ENCODE measurements at places on chromosomes 4 and X. TPM values are rescaled to one million over a fixed set of nuclear protein-coding genes. Genes with fewer than 3 reads are reported as not detected.

DNA sequence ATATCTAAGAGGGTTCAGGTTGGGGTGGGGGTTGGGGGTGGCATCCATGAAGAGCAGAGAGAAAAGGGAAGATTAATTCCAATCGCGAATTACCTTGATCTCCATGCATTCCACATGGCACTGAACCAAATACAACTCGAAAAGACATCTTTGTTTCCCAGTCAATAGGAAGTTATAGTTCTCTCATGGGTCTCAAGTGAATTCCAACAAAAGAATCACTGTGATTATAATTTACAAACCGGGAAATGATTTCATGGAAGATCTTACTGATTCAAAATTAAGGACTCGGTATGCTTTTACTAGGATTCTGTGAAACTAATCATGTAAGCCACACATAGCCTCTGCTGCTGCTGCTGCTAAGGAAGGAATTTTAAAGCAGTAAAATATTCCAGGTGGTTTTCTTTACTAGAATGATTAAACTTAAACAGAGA, 26.6 kb upstream of the AMELX start:
- DNase-seq = no peak
- H3K27me3 ChIP-seq = no peaks in the 10 kb centered on the region
- no peak overlapping the region for H3K4me3 ChIP-seq
- H3K36me3 ChIP-seq = no peaks in the 10 kb centered on the region

DNA sequence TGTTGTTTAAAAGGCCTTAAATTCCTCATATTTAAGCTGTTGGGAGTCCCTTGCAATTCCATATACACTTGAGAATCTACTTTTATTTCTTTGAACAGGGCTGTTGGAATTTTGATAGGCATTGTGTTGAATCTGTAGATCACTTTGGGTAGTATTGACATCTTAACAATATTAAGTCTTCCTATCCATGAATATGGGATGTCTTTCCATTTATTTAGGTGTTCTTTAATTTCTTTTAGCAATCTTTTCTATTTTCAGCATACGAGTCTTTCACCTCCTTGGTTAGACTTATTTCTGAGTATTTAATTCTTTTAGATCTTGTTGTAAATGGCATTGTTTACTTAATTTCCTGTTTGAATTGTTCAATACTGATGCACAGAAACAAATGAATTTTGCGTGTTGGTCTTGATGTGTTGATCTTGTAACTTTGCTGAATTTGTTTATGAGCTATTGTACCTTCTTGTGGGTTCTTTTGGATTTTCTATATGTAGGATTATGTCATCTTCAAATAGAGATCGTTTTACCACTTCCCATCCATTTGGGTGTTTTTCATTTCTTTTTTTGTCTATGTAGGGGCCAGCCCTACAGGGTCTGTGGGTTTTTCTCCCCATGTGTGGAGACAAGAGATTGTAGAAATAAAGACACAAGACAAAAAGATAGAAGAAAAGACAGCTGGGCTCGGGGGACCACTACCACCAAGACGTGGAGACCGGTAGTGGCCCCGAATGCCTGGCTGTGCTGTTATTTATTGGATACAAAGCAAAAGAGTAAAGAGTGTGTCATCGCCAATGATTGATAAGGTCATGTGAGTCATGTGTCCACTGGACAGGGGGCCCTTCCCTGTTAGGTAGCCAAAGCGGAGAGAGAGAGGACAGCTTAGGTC, 18.2 kb upstream of the CTBP1 start:
- DNase-seq = no peak
- H3K36me3 ChIP-seq = peaks cover 35% of the 10 kb centered on the region
- H3K4me1 ChIP-seq = peaks cover 27% of the 10 kb centered on the region

DNA sequence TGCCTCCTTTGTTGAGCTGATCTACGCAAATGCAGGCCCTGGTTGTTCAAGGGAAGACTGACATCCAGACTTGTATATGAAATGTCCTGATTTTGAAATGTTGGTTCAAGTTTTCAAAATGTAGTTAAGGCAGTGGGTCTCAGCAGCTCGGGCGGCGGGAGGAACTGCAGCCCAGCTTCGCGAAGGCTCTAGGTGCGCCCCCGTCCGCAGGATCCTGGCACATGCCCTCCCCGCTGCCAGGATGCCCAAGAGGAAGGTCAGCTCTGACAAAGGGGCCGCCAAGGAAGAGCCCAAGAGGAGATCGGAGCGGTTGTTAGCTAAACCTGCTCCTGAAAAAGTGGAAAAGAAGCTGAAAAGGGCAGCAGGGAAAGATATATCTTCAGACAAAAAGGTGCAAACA, 1310.1 kb downstream of the ADGRL3 start:
- H3K27ac ChIP-seq = no peak overlapping the region
- no peak for DNase-seq
- H3K4me3 ChIP-seq = no peak overlapping the region
- H3K4me1 ChIP-seq = no peaks in the 10 kb centered on the region
- no peaks in the 10 kb centered on the region for H3K27me3 ChIP-seq

DNA sequence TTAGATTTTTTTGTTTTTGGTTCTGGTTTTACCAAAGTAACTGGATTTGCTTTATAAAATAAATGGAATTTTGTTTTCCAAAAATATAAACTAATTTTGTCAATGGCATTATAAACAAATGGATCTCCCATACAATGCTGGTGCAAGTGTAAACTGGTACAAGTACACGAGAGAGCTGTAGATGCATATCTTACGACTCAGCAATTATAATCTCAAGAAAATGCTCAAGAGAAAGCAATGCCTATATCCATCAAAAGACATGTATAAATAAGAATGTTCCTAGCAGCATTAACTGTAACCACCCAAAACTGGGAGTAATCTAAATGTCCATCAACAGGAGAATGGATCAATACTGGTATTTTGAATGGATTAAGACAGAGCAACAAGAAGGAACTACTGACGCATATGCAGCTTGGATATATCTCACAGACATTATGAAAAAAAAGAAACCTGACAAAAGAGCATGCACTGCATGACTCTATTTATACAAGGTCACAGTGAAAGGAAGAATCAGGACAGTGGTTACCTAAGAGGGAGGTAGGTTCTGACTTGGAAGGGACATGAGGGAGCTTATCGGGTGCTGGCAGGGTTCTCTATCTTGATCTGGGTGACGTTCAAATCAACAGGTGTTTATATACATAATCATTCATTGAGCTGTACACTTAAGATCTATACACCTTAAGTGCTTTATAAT, 9.5 kb downstream of the ADH5 start:
- no peak overlapping the region for H3K27ac ChIP-seq
- no peaks in the 10 kb centered on the region for H3K27me3 ChIP-seq
- no peak overlapping the region for H3K4me3 ChIP-seq
- no peak for DNase-seq
- H3K4me1 ChIP-seq = peaks cover 13% of the 10 kb centered on the region

- no peaks in the 10 kb centered on the region for H3K4me1 ChIP-seq
- no peak overlapping the region for H3K27ac ChIP-seq
- H3K36me3 ChIP-seq = no peaks in the 10 kb centered on the region
- no peak overlapping the region for H3K4me3 ChIP-seq
- DNase-seq = no peak
Observed at GRCh38 chrX:63012574-63012973, 338.6 kb downstream of the SPIN4 start.

DNA sequence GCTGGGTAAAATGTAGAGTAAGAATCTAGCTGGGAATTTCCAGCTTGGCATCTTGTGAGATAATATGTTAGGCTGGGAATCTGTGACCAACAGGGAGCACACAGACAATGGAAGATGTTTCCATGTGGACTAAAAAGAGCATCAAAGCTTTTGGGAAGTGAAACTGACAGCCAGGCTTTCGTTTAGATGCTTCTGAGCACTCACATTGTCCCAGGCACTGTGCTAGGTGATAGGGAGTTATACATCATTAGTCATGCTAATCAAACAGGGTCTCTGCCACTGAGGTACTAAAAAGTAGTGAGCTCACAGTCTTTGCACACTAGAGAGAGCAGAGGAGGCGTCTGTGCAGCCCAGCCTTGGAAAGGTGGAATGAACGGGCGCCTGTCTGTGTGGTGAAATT, 101.9 kb upstream of the SCOC start:
- H3K27me3 ChIP-seq = peaks cover 8% of the 10 kb centered on the region
- DNase-seq = no peak

GRCh38 chr4:90670183-90670582, 543.0 kb downstream of the CCSER1 start:
- no peak for DNase-seq
- no peaks in the 10 kb centered on the region for H3K36me3 ChIP-seq
- H3K4me3 ChIP-seq = no peak overlapping the region
- H3K4me1 ChIP-seq = no peaks in the 10 kb centered on the region

GRCh38 chr4:19301527-19301926, 950.2 kb upstream of the SLIT2 start:
- no peak overlapping the region for H3K27ac ChIP-seq
- H3K4me1 ChIP-seq = no peaks in the 10 kb centered on the region
- DNase-seq = no peak

- H3K4me3 ChIP-seq = no peak overlapping the region
- no peak overlapping the region for H3K27ac ChIP-seq
- peaks cover 3% of the 10 kb centered on the region for H3K36me3 ChIP-seq
- H3K27me3 ChIP-seq = peaks cover 3% of the 10 kb centered on the region
- DNase-seq = no peak
Observed at GRCh38 chrX:68832516-68833447, 4.0 kb downstream of the EFNB1 start.

- H3K36me3 ChIP-seq = no peaks in the 10 kb centered on the region
- no peaks in the 10 kb centered on the region for H3K27me3 ChIP-seq
- no peak overlapping the region for H3K4me3 ChIP-seq
Observed at GRCh38 chrX:15310117-15310516, 5.3 kb downstream of the ASB11 start.

DNA sequence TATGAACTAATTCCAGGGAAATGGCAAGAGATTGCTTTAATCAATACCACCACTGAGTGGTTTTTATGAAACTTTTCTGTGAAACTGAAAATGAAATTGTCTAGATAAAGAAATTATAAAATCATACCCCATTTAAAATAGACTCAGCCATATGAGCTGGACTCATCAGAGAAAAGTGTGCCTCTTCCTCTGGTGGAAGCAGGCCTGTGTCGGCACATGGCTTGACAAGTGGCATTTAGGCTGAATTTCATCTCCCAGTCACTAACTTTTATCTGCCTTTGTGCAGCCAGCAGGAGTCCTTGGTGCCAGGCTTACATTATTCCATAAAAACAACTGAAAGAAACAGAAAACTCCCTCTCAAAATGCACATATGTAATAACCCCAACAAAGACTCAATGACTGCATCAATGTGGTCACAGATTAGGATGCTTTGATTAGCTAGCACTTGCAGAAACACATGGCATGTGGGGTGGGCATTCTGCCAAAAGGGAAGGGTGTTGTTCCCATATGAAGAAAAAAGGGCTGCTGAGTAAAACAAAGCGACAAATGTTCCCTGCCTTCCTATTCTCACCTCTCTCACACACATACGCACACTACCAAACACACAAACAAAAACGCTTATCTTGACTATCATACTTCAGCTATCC, 232.3 kb downstream of the PABPC4L start:
- H3K27ac ChIP-seq = no peak overlapping the region
- DNase-seq = no peak
- no peaks in the 10 kb centered on the region for H3K36me3 ChIP-seq
- no peak overlapping the region for H3K4me3 ChIP-seq
- no peaks in the 10 kb centered on the region for H3K4me1 ChIP-seq

The RADX gene
- 7.8 TPM for total RNA-seq

The CXXC4 gene
- total RNA-seq = not detected

The TMA16 gene
- 31.2 TPM for total RNA-seq

The MEPE gene
- not detected for total RNA-seq

The ARMCX1 gene
- total RNA-seq = 0.12 TPM

The CFAP99 gene
- total RNA-seq = not detected

The PPARGC1A gene
- not detected for total RNA-seq

The XAGE1A gene
- not detected for total RNA-seq

The LINC00632 gene
- total RNA-seq = 14.3 TPM

The RBM41 gene
- total RNA-seq = 12.8 TPM

All from activated CD4-positive, alpha-beta T cell treated with anti-CD3 and anti-CD28 coated beads, Interleukin-2, amount 10 ng/mL, durations not matched to agents 7 days and 5 days (primary cell).